Heart left ventricle (tissue), 16 donors: ENCODE measurements at places on chromosomes 12 and 14.

DNA sequence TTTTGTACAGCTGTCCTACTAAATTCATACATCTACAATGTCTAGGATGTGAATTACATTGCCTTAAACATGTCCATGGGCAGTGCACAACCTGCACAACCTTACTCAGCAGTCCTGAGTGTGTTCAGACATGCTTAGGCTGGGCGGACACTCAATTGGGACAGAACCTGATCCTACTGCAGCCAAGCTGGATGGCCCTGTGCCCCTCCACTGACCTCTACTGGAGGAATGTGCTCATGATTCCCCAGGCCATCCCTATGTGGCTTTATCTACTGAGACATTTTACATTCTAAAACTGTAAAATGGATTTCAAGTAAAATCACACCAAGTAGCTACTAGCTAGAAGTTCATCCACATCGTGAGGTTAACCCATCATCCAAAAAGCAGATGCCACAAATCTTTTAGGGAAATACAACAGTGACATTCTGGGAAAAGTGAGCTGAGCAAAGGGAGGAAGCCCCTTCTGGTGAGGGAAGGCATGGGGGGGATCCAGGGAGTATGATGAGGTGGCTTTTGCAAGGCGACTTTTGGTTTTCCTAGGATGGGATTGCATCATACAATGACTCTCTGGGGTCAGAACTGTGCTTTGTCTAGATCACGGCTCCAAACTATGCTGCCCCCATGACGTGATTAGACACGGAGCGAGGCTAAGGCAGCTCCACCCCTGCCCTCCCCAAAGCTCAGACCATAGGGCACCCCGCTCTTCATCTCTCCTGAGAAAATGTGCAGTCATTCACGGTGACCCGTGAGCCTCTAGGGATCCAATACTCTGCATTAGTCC, 911.7 kb upstream of the TMEM132C start:
- DNase-seq = no peak

- no peak for DNase-seq
These were observed 45.2 kb downstream of the WDHD1 start for GRCh38 chr14:54981698-54982097.

DNA sequence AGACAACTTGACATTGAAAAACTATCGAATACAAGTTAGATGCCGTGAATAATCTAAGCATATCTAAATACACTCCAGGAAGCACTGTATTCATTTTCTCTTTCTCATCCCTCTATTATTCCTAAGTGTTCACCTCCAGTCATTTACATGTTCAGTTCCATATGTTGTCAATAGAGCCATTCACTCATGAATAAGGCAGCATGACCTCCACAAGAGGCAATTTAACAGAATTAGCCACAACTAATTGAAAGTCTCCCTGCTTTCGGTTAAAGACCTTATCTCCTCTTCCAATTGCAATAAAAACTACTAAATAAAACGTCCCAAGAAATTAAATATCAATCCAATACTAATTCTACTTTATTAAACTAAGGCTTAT, 1.8 kb downstream of the LRIG3 start:
- DNase-seq = no peak

DNA sequence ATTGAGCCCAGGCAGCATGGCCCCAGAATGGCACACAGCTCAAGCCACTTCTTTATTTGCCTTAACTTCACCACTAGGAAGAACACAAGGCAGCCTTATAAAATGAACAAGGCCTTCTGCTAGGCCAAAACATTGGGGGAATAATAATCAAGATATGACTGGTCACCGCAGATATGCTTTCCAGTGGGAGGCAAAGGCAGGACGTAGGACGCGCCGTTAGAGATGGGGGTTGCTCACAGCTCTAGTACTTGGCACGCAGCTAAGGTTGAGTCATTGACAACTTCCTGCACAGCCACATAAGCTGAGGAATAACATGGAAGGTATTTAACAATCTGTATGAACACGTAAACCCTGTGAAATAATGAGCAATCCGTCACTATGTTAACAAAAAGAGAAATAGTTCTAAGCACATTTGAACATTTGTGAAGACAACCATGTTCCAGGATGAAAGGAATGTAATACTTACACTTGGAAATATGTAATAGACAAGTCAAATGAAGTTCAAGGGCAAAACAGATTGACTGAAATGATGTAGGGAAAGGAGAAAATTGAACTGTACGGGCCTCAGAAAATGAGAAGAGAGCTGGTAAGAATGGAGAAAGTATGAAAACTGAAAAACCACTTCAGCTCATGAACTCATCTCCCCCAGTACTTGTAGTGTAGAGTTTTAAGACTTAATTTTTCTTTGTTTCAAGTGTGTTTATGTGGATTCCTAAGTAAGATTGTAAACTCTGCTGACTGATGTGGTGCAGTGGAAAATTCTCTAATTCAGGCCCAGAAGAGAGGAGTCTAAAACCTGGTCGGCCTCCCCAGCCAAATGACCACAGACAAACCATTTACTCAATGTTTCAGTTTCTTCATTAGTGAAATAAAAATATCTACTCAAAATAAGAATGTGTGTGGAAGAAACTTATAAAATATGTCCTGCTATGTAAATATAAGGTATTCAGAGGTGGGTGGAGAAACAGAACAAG, 59.3 kb upstream of the CCDC91 start:
- peak; percentile 58 for DNase-seq

DNA sequence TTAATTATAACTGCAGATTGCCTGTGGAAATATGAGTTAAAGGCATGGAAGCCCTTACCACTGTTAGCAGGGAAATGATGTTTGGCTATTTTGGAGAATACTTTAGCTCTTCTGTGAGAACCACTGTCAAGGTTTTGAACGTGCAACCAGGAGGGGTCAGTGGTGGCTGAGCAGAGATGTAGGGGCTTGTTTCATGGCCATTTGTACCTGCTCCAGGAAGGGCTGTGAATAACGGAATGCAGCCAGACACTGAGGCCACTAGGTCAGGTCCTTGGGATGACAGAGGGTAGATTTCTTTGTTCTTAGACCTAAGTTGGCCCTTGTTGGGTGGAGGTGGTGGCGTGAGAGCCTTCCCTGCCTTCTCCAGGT, 8.3 kb downstream of the TRAF3 start:
- no peak for DNase-seq

GRCh38 chr14:32470161-32470715, 141.1 kb downstream of the AKAP6 start:
- DNase-seq = no peak

- DNase-seq = no peak
These were observed 367.4 kb downstream of the BTG1 start for GRCh38 chr12:91778091-91778832.
